Esophagus squamous epithelium (tissue), 5 donors: ENCODE measurements at places on chromosomes 6 and 20. TPM values are rescaled to one million over a fixed set of nuclear protein-coding genes. Genes with fewer than 3 reads are reported as not detected.

- H3K4me1 ChIP-seq = peaks cover 50% of the 10 kb centered on the region
- DNase-seq = no peak
- H3K27ac ChIP-seq = peak overlapping the region; percentile 27
- H3K4me3 ChIP-seq = no peak overlapping the region
- H3K36me3 ChIP-seq = no peaks in the 10 kb centered on the region
Observed at GRCh38 chr6:1230689-1231605, 81.0 kb upstream of the FOXQ1 start.

DNA sequence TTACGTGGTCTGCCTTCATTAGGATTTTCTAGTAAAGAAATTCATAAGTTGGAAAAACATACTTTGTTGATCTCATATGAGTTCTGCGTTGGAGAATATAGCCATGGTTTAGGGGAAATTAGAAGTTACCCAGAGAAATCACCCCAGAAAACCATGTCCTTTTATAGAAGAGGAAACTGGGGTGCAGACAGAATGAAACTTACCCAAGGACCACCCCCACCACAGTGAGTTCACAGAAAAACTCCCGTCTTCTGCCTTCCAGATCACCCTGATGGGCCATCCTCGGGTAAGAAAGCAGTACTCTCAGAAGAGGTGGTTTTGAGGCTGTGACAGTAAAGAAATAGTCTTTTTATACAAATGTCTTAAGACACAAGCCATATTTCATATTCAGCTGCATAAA lies 25.1 kb upstream of the MAFB start:
- H3K4me3 ChIP-seq = no peak overlapping the region
- no peaks in the 10 kb centered on the region for H3K36me3 ChIP-seq
- no peaks in the 10 kb centered on the region for H3K27me3 ChIP-seq
- no peak overlapping the region for H3K27ac ChIP-seq
- peaks cover 4% of the 10 kb centered on the region for H3K4me1 ChIP-seq

GRCh38 chr6:42315259-42315990 lies 97.8 kb upstream of the MRPS10 start:
- H3K4me1 ChIP-seq = peaks cover 15% of the 10 kb centered on the region
- no peak for DNase-seq
- no peaks in the 10 kb centered on the region for H3K36me3 ChIP-seq
- no peak overlapping the region for H3K4me3 ChIP-seq
- no peaks in the 10 kb centered on the region for H3K27me3 ChIP-seq

DNA sequence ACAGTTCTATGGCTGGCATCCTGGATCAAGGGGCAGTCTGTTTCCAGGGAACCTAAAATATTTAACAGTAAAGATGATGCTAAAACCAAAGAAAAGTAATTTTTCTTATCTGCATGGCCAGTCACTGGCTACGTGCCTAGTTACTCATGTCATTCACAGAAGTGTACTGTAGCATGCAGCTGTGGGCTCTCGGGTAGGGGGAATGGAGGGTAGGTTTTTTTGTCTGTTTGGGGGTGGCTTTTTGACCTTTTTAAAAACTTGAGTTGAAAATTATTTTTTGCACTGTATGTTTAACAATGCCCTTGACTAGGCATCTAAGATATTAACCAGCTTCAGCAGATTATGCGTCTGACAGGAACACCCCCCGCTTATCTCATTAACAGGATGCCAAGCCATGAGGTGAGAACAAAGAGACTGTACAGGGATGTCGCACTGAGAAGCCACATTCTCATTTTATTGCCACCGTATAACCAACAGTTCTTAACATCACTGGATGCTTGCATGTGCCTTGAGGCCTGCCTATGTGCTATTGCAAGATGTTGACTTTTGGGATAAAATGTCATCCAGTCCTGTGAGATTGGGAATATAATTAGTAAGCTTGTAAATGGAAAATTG lies 30.3 kb upstream of the MAPK13 start:
- no peak overlapping the region for H3K4me3 ChIP-seq
- DNase-seq = no peak
- H3K36me3 ChIP-seq = peaks cover 8% of the 10 kb centered on the region

- H3K4me3 ChIP-seq = no peak overlapping the region
- no peak for DNase-seq
- H3K27me3 ChIP-seq = no peaks in the 10 kb centered on the region
- H3K36me3 ChIP-seq = no peaks in the 10 kb centered on the region
- H3K4me1 ChIP-seq = no peaks in the 10 kb centered on the region
Observed at GRCh38 chr6:105346052-105346451, 56.8 kb downstream of the PREP start.

GRCh38 chr20:57126481-57127092 lies 139.9 kb downstream of the BMP7 start:
- no peaks in the 10 kb centered on the region for H3K27me3 ChIP-seq
- no peaks in the 10 kb centered on the region for H3K36me3 ChIP-seq
- no peak overlapping the region for H3K27ac ChIP-seq
- H3K4me1 ChIP-seq = no peaks in the 10 kb centered on the region
- no peak overlapping the region for H3K4me3 ChIP-seq

DNA sequence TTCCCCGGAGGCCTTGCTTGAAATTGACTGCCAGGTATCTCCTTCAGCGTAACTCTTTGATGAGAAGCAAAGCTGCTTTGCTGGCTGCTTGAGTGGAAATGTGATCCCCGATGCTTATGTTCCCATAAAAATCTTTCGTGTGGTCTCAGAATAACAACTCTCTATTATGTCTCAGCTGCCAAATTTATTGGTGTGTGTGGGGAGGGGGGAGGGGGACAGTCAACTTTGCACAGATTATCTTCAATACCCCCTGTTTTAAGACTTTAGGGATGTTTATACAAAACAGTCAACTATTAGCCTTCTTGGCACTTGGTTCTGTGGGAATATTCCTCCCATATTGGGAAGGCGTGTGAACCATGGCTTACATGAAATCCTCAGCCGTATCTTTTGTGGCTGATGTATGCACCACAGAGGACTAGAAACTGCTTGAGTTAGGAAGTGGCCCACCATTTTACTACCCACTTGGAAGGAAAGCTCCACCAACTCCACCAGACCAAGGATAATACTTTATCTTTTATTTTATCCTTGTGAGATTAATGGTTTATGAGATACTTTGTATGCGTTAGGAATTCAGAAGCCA lies 101.5 kb upstream of the SLC24A3 start:
- H3K27ac ChIP-seq = no peak overlapping the region
- H3K36me3 ChIP-seq = no peaks in the 10 kb centered on the region
- no peak overlapping the region for H3K4me3 ChIP-seq

DNA sequence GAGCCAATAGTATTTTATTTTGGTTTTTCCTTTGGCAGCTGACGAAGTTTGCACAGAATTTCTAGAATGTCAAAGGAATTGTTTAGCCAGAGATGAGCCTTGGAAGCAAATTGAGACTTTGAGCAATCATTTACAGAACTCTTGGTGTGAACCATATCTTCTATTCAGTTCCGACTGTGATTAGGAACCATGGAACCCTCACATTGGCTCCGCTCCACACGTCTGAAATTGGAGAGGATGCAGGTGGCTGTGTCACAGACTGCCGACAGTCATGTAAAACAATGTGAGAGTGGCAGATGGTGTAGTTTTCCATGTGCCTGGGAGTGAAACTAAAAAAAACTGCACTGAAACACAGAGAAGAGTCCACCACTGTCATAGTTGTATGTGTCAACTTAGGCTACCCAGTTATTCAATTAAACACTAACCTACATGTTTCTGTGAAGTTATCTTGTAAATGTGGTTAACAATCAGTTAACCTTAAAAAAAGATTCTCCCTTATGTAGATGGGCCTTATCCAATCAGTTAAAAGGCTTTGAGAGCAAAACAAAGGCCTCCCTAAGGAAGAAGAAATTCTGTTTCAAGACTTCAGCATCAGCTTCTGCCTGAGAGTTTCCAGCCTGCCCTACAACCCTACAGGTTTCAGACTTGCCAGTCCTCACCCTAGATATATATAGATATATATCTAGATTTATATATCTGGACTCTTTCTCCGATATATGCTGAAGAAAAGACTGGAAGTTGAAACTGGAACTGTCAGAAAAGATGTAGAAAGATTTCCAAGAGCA lies 3.3 kb upstream of the HMGN4 start:
- H3K4me3 ChIP-seq = no peak overlapping the region
- H3K36me3 ChIP-seq = no peaks in the 10 kb centered on the region
- DNase-seq = no peak
- H3K27ac ChIP-seq = no peak overlapping the region
- H3K27me3 ChIP-seq = no peaks in the 10 kb centered on the region
- peaks cover 63% of the 10 kb centered on the region for H3K4me1 ChIP-seq

- peaks cover 72% of the 10 kb centered on the region for H3K4me1 ChIP-seq
- DNase-seq = no peak
- no peaks in the 10 kb centered on the region for H3K27me3 ChIP-seq
- H3K36me3 ChIP-seq = no peaks in the 10 kb centered on the region
- H3K4me3 ChIP-seq = no peak overlapping the region
Observed at GRCh38 chr6:166620478-166621113, 6.5 kb downstream of the RPS6KA2 start.

GRCh38 chr6:154306696-154307095 lies 49.9 kb downstream of the IPCEF1 start:
- no peaks in the 10 kb centered on the region for H3K27me3 ChIP-seq
- H3K27ac ChIP-seq = no peak overlapping the region
- peaks cover 4% of the 10 kb centered on the region for H3K4me1 ChIP-seq

- H3K27ac ChIP-seq = no peak overlapping the region
- DNase-seq = no peak
- H3K27me3 ChIP-seq = no peaks in the 10 kb centered on the region
- H3K4me3 ChIP-seq = no peak overlapping the region
- H3K36me3 ChIP-seq = no peaks in the 10 kb centered on the region
- H3K4me1 ChIP-seq = no peaks in the 10 kb centered on the region
Observed at GRCh38 chr6:8240301-8240700, 138.0 kb upstream of the EEF1E1 start.

GRCh38 chr20:61599061-61599531 lies 347.0 kb downstream of the CDH4 start:
- no peak overlapping the region for H3K4me3 ChIP-seq
- no peaks in the 10 kb centered on the region for H3K36me3 ChIP-seq
- H3K27ac ChIP-seq = no peak overlapping the region
- no peak for DNase-seq

DNA sequence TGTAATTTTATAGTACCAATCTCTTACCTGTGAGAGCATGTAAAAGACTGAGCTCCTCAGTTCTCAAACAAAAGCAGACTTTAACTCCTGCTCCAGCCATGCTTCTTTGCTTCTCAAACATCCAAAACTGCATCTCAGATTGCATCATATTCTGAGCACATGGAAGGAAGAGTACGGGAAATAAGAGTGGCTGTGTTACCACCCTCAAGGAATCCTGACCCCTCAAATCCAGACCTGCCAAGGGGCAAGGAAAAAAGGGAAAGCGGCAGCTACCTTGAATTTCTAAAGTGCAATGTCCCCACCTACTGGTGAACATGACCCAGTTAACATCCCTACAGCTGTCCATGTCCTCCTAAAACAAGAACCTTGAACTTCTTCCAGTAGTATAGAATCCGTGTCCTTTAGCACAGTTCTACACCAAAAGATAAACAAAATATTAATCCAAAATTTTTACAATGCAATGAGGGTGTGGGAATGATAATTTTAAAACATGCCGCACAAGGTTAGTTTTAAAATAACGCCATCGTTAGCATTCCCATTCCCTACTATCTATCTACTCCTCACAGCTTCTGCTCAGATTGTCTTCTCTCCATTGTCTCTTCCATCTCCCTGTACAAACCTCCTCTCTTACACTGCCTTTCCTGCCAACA lies 34.1 kb upstream of the HLA-DQB1 start:
- no peaks in the 10 kb centered on the region for H3K36me3 ChIP-seq
- DNase-seq = no peak
- H3K4me1 ChIP-seq = no peaks in the 10 kb centered on the region
- H3K27me3 ChIP-seq = no peaks in the 10 kb centered on the region
- no peak overlapping the region for H3K4me3 ChIP-seq
- H3K27ac ChIP-seq = no peak overlapping the region

DNA sequence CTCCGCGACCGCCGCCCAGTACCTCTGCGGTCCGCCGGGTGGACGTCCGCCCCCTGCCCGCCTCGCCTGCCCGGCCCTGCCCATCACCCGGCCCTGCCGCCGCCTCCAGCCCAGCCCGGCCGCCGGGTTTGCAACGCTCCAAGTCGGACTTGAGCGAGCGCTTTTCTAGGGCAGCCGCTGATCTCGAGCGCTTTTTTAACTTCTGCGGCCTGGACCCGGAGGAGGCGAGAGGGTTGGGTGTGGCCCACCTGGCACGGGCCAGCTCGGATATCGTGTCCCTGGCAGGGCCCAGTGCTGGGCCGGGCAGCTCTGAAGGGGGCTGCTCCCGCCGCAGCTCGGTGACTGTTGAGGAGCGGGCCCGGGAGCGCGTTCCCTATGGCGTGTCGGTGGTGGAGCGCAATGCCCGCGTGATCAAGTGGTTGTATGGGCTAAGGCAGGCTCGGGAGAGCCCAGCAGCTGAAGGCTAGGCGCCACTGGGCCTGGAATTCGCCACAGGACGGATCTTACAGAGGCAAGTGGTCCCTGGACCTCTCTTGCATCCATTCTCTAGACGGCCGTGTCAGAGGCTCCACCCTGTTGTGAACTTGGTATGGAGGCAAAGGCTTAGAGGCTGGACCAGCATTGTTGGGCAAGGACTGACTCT lies 11.8 kb downstream of the FAM110A start:
- peaks cover 21% of the 10 kb centered on the region for H3K27me3 ChIP-seq
- peak overlapping the region; percentile 45 for H3K4me3 ChIP-seq
- H3K36me3 ChIP-seq = peaks cover 6% of the 10 kb centered on the region
- H3K27ac ChIP-seq = peak overlapping the region; percentile 39
- DNase-seq = no peak
- H3K4me1 ChIP-seq = peaks cover 44% of the 10 kb centered on the region

GRCh38 chr20:4673371-4674001 lies 48.2 kb upstream of the PRND start:
- no peaks in the 10 kb centered on the region for H3K36me3 ChIP-seq
- no peaks in the 10 kb centered on the region for H3K4me1 ChIP-seq
- no peak for DNase-seq
- H3K27ac ChIP-seq = no peak overlapping the region
- no peak overlapping the region for H3K4me3 ChIP-seq

- no peak for DNase-seq
- no peak overlapping the region for H3K27ac ChIP-seq
- H3K4me3 ChIP-seq = no peak overlapping the region
- peaks cover 3% of the 10 kb centered on the region for H3K4me1 ChIP-seq
Observed at GRCh38 chr6:159163901-159164370, 5.3 kb upstream of the FNDC1 start.

GRCh38 chr6:83868639-83869038 lies 9.2 kb downstream of the CYB5R4 start:
- no peaks in the 10 kb centered on the region for H3K27me3 ChIP-seq
- no peak overlapping the region for H3K4me3 ChIP-seq
- no peaks in the 10 kb centered on the region for H3K36me3 ChIP-seq

ID4 gene
- total RNA-seq = 37.0 TPM

BNIP5 gene
- total RNA-seq = not detected

LAMA2 gene
- 1.7 TPM for total RNA-seq

LY86 gene
- total RNA-seq = not detected

EPHA7 gene
- not detected for total RNA-seq

TCF21 gene
- total RNA-seq = 5.9 TPM

HLA-DQB2 gene
- total RNA-seq = 7.8 TPM

HAO1 gene
- 0.70 TPM for total RNA-seq

THBS2 gene
- 26.1 TPM for total RNA-seq
